Prostate gland (tissue), 2 donors: ENCODE measurements at places on chromosomes 12 and 14.

DNA sequence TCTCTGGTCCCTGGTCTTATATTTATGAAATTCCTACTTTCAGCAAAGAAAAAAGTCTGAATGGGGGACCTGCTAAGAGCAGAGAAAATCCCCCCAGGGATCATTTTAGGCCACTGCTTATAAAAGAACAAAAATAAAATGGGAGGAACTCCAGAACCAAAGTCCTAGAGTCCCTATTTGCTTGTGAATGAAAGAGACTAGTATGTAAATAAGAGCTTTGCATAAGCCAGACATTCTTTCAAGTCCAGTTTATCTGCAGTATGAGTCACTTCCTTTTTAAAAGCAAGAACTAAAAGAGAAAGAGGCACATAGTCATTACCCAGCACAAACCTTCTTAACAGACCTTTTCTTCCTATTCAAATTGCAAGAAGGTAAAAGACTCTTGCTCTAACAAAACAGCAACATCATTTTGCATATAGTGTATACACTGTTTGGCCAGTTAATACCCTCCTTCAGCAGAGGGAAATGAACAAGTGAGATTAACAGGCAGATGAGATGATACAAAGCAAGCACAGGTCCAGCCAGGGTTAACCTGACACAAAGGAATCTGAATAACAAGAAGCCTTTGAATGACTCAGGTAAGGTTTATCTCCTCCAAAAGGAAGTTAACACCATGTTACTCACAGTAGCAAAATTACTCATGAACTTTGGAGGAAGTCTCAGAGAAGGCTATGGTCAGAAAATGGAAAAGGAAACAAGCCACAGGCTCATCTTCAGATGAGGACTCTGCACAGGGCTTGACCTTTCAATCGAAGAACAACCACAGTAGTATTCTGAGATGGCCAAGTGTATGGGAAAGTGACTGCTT, 87.3 kb downstream of the PHLDA1 start:
- no peak for DNase-seq

DNA sequence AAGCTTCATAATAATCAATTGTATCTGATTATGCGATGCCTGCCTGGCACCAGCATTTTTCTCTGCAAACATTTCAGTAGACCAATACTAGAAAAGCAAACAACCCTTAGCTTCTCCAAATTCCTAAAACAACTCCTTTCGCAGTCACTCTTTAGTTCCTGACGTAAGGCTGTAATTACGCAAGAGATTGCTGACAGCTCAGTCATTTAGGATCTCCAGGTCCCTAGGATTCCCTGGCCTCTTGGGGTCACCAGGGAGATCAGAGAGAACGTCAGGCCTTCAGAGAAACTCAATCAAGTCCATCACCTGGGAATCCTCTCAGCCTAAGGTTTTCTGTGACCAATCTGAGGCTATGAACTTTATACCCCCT, 390.6 kb downstream of the PAWR start:
- no peak for DNase-seq

DNA sequence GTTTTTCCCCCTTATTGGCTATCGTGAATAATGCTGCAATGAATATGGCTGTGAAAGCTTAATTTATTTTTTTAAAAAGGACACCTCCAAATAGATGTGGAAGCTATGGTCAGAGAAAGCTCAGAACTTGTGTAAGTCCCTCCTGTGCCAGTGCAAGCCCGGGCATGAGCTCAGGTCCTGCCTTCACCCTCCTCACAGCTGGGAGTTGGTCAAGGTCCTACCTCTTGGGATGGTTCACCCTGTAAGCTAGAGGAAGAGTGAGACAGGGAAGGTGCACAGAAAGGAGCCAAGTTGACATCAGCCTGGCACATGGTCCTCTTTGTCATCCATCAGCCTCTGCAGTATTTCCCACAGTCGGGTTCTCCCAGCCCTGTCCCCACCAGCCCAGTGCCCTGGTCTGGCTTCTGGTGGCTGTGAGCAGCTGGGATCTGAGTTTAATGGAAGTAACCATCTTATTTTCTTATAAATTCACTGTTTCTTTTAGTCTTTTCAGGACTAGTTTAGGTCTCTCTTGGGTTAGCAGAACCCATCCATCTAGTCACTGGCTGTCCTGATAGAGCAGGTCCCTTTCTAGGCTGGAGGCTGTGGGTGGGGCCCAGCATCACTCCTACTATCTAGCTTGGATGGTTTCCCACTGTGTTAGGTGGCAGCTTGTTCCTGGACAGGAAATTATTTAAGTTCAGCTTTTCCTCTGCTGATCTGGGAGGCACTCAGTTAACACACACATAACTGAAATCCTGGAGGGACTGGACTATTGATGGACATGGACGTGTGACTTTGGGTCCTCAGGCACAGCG, 11.8 kb upstream of the PLEKHG3 start:
- DNase-seq: no peak

GRCh38 chr14:90607141-90607540, 209.1 kb downstream of the TTC7B start:
- DNase-seq: no peak
